ENCODE measurements at places on chromosomes 6 and 20.

DNA sequence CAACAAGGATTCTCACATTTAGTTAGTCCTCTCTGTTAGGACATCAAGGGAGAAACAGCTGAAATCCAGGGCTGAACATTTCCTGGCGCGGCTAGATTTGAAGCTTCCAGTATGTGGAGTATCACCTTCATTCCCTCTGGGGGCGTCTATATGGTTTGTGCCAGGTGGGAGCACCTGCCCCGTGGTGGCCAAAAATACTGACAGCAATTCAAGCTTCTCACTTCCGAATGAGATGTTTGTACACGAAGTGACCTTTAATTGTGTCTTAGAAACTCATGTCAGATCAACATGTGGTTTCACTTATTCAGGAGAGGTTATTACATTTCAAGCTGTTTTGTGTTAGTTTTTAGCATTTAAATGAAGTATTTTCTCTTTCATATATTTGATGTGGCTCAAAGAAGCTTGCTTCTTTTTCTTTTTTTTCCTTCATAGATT lies 67.3 kb upstream of the ZNF217 start:
- DNase-seq: no peak

DNA sequence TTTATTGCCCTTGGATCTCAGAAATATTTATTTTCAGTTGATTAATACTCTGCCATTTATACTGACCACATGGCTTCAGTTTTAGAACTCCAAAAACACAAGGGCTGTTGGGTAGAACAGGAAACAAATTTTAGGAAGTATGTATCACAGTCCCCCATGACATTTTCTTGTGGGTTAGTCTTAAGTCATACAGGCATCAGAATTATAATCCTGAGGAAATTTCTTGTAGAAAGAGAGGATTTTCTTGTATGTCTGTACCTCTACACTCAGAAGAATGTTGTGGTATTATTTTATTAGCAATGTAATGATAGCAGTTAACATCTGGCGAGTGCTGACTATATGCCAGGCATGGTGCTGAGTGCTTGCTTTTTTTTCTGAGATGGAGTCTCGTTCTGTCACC lies 302.9 kb downstream of the CLIC5 start:
- no peak for DNase-seq

GRCh38 chr20:4957939-4958362 lies 43.4 kb downstream of the SLC23A2 start:
- DNase-seq: no peak

- no peak for DNase-seq
Measured at GRCh38 chr6:158926414-158926813, 73.6 kb downstream of the RSPH3 start.

- DNase-seq: no peak
Measured at GRCh38 chr6:84428300-84428907, 201.0 kb upstream of the CEP162 start.

Measured in activated CD8-positive, alpha-beta memory T cell treated with anti-CD3 and anti-CD28 coated beads for 48 hours (primary cell).